ENCODE measurements at places on chromosomes 3 and 15.

DNA sequence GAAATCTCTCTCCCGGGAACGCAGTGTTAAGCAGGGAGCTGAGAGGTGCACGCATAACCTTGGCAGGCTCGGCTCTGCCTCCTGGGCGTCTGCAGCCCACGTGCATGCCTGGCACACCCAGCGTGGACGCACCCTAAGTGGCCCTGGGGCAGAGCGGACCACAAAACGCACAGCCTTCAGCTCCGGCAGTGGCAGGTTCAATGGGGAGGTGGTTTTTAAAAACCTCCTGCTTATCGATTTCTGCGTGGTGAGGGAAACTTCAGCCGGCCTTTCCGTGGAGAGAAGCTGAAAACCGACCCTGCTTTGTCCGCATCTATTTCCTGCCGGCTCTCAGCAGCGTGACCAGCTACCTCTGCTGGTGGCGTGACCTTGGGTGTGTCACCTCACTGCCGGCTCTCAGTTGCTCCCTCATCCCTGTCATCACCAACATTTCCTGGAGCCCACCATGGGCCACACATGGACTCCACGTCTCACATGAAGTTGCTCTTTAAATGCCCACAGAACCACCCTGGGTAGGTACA lies 134.8 kb upstream of the MEF2A start:
- H3K27ac ChIP-seq, result no peak overlapping the region
- H3K4me3 ChIP-seq, result no peak overlapping the region
- peaks cover 16% of the 10 kb centered on the region for H3K27me3 ChIP-seq
- H3K36me3 ChIP-seq, result no peaks in the 10 kb centered on the region

GRCh38 chr3:63442918-63443317 lies 164.8 kb downstream of the SYNPR start:
- no peak for DNase-seq
- H3K27me3 ChIP-seq, result no peaks in the 10 kb centered on the region
- no peaks in the 10 kb centered on the region for H3K36me3 ChIP-seq

- H3K27me3 ChIP-seq, result peaks cover 18% of the 10 kb centered on the region
- DNase-seq, result no peak
- H3K4me3 ChIP-seq, result no peak overlapping the region
These were observed 5.6 kb downstream of the GREM1 start for GRCh38 chr15:32723171-32723948.

- H3K4me3 ChIP-seq, result no peak overlapping the region
- no peak overlapping the region for H3K27ac ChIP-seq
- no peaks in the 10 kb centered on the region for H3K4me1 ChIP-seq
- DNase-seq, result no peak
- H3K36me3 ChIP-seq, result no peaks in the 10 kb centered on the region
These were observed 1268.7 kb downstream of the SI start for GRCh38 chr3:163809540-163809993.

DNA sequence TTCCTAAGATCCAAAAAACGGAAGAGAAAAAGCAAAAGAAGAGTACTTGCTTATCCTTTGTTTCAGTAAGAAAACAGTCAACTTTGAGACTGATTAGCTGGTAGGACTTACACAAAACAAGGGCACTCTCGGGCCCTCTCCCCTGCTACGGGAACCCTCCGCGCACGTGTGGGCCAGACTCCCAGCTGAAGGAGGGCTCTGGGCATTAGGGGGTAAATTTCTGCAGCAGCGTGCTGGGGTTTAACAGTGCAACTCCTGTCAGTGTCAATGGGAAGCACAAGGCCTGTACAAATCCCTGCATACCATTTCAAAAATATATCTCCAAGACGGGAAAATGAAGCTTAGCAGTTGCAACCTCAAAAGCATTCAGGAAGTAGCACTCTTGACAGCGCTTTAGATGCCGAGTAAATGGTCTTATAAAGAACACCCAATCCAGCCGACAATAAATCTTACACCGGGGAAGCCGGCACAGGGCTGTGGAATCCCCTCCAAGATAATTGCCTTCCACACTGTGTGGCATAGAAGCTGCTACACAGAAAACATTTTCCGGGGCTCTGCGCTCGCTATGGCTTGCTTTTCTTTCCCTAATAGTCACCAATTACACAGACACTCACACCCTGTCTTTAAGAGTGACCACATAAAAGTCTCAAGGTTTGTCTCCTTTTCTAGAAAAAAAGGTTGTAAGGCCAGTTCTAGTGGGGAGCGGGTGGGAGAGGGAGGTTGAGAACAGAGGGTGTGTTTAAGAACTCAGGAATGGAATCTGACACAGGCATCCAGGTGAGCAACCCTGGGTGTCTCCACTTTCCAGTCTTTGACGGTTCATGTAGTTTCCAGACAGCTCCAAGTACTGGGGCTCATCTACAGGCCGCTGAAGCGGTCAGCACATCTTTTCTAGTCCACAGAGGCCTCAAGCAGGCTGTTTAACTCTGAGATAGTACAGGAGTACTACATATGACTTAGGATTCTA lies 512.7 kb downstream of the FOXP1 start:
- H3K27me3 ChIP-seq, result no peaks in the 10 kb centered on the region
- peaks cover 3% of the 10 kb centered on the region for H3K36me3 ChIP-seq
- no peak overlapping the region for H3K4me3 ChIP-seq
- no peak for DNase-seq
- no peak overlapping the region for H3K27ac ChIP-seq
- peaks cover 58% of the 10 kb centered on the region for H3K4me1 ChIP-seq

DNA sequence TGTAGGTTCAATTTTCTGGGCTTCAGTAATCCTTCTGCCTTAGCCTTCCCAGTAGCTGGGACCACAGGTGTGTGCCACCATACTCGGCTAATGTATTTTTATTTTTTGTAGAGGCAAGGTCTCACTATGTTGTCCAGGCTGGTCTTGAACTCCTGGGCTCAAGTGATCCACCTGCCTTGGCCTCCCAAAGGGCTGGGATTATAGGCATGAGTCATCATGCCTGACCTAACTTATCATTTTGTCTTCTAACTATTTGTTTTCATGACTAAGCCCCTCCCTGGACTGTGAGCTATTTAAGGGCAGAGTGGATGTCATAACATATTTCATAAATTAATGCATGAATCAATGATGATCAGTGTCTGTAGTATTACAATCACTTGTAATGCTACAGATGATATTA lies 56.1 kb upstream of the PIAS1 start:
- DNase-seq, result no peak
- H3K27me3 ChIP-seq, result peaks cover 4% of the 10 kb centered on the region
- H3K4me3 ChIP-seq, result no peak overlapping the region
- no peaks in the 10 kb centered on the region for H3K36me3 ChIP-seq
- no peaks in the 10 kb centered on the region for H3K4me1 ChIP-seq
- H3K27ac ChIP-seq, result no peak overlapping the region

GRCh38 chr3:88443066-88443465 lies 293.3 kb downstream of the C3orf38 start:
- DNase-seq, result no peak
- no peak overlapping the region for H3K27ac ChIP-seq
- no peak overlapping the region for H3K4me3 ChIP-seq
- no peaks in the 10 kb centered on the region for H3K27me3 ChIP-seq
- H3K36me3 ChIP-seq, result no peaks in the 10 kb centered on the region

GRCh38 chr3:130677343-130677742 lies 69.3 kb downstream of the PIK3R4 start:
- H3K4me3 ChIP-seq, result no peak overlapping the region
- H3K27me3 ChIP-seq, result no peaks in the 10 kb centered on the region
- DNase-seq, result no peak
- peaks cover 7% of the 10 kb centered on the region for H3K36me3 ChIP-seq
- H3K4me1 ChIP-seq, result no peaks in the 10 kb centered on the region

- peak; percentile 22 for DNase-seq
- H3K27me3 ChIP-seq, result no peaks in the 10 kb centered on the region
- no peaks in the 10 kb centered on the region for H3K4me1 ChIP-seq
- H3K36me3 ChIP-seq, result no peaks in the 10 kb centered on the region
- no peak overlapping the region for H3K27ac ChIP-seq
- H3K4me3 ChIP-seq, result no peak overlapping the region
These were observed 106.3 kb downstream of the ZBTB20 start for GRCh38 chr3:115040673-115041286.

DNA sequence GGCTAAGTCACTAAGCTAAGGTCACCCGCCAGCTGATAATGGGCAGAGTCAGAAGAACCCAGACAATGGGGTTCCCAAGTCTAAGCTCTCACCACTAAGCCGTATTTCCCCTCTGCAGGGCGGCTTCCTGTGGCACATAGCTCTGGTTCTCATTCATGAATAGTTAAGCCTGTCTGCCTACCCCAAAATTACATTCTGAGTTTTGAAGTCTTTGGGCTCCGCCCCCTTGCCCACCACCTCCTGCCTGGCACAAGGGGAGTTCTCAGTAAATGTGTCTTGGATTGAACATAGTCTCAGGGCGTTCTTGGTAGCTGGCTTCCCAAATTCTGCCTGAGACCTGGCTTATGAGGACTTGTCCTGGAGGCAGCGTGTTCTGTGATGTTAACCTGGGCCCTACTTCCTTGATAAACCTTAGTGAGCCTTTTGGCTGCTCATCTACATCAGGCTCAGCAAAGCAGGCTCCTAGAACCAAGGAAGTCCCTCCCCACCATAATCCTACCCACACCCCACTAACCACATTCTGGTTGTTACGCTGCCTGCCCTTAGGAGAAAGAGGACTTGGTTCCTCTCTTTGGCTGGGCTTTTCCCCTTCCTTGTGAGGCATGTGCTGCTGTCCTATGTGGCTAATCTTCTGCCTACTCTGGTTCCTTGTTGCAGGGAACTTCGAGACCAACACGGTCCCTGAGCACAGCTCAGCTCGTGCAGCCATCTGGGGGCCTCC lies 54.9 kb downstream of the STARD5 start:
- H3K4me1 ChIP-seq, result peaks cover 31% of the 10 kb centered on the region
- H3K4me3 ChIP-seq, result no peak overlapping the region
- no peak for DNase-seq
- H3K27ac ChIP-seq, result no peak overlapping the region
- H3K27me3 ChIP-seq, result no peaks in the 10 kb centered on the region

- H3K27me3 ChIP-seq, result no peaks in the 10 kb centered on the region
- no peaks in the 10 kb centered on the region for H3K4me1 ChIP-seq
- no peak for DNase-seq
- H3K36me3 ChIP-seq, result no peaks in the 10 kb centered on the region
- H3K27ac ChIP-seq, result no peak overlapping the region
- no peak overlapping the region for H3K4me3 ChIP-seq
These were observed 79.7 kb downstream of the FBN1 start for GRCh38 chr15:48565560-48566482.

- no peaks in the 10 kb centered on the region for H3K27me3 ChIP-seq
- no peak overlapping the region for H3K27ac ChIP-seq
- no peaks in the 10 kb centered on the region for H3K4me1 ChIP-seq
- no peak overlapping the region for H3K4me3 ChIP-seq
These were observed 49.0 kb upstream of the MRPL3 start for GRCh38 chr3:131551761-131552160.

DNA sequence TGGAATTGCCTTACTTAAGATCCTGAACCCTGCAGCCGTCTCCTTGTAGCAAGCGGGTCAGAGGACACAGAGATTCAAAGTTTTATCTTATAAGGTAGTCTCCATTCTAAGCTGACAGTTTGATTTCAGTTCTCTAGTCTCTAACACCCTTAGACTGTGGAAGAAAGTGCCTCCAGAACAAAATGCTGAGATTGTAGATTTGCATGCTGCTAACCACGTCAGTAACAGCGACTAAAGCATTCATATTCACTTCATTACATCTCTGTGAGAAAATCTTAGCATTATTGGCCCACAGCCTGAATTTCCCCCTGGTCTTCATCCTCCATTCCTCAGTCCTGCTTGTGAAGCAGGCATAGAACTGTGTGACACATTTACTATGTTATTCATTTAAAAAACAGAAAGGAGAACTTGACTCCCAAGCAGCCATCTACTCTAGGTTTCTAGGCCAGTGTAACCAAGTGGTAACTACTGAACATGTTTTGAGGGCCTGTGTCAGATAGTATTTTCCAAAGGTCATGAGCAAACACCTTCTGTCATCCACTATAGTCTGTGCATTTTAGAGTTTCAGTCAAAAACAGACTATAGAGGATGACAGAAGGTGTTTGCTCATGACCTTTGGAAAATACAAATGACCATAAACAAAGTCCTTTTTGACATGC lies 27.4 kb downstream of the ARIH2 start:
- no peaks in the 10 kb centered on the region for H3K27me3 ChIP-seq
- H3K4me3 ChIP-seq, result no peak overlapping the region
- no peak for DNase-seq

DNA sequence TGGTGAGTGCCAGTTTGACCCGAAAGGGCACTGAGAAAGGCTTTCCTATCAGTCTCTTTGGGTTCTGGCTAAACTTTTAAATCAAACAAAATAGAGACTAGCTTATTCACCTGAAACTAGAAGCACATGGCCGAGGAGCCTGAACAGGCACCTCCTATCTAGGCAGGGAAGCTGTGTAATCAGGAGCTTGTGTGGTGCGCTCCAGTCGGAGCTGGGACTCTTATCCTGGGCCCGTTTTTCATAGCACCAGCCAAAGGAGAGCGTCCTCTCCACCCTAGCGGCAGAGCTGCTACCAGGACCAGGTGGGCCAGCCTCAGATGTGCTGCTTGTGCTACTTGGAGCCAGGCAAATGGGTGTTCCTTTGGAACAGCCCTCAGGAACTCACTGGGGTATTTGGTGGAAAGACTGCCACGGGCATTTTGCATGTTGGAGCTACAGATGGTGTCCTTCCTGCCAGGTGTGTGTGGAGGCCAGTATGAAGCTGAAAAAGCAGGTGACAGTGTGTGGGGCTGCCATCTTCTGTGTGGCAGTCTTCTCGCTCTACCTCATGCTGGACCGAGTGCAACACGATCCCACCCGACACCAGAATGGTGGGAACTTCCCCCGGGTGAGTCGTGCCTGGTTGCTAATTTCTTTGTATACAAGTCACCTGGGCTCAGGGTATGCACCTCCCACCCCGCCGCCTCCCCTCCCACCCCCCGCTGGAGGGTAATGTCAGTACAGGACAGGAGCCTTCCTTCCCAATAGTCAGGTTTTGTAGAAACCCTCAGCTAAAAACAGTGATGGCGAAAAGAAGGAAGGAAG lies 833 bp downstream of the MAN2A2 start:
- peaks cover 19% of the 10 kb centered on the region for H3K4me1 ChIP-seq
- H3K36me3 ChIP-seq, result peaks cover 18% of the 10 kb centered on the region
- peak overlapping the region; percentile 77 for H3K4me3 ChIP-seq
- H3K27ac ChIP-seq, result peak overlapping the region; percentile 84

- no peak for DNase-seq
- no peaks in the 10 kb centered on the region for H3K27me3 ChIP-seq
- H3K4me3 ChIP-seq, result peak overlapping the region; percentile 88
- H3K36me3 ChIP-seq, result peaks cover 11% of the 10 kb centered on the region
These were observed 456 bp upstream of the TMEM62 start for GRCh38 chr15:43132830-43133429.

DNA sequence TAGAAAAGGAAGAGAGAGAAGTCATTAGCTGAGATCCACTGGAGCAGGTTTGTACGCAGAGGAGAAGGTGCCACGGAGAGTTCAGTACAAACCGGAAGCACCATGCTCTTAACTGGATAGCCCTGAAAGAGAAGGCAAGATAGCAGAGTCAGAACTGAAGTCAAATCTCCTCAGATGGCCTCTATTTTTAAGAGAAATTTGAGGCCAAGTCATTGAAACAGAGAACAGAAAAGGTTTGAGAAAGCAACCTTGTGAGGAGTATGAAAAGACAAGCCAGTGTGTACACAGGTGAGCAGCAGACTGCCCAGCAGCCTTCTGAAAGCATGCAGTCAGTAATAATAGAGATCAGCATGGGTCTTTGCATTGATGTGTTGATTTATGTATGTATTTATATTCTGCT lies 66.1 kb upstream of the SPRED1 start:
- no peak overlapping the region for H3K4me3 ChIP-seq
- DNase-seq, result no peak
- H3K27ac ChIP-seq, result no peak overlapping the region
- H3K27me3 ChIP-seq, result peaks cover 2% of the 10 kb centered on the region

Measured in T-cell (primary cell).